ENCODE measurements at places on chromosomes 7 and 10.

DNA sequence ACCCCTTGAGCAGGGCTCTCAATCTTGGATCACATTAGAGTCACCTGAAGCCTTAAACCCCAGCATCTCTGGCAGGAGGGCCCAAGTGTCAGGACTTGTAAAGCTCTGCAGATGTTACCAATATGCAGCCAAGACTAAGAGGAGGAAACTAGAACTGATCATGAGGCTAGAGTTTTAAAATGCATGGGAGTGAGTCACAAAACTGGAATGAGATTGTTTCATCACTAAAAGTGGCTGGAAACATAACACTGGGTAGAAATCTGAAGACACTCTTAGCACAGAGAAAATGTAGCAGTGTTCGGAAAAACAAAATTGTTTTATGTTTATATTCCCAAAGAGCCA lies 63.3 kb upstream of the GHITM start:
- no peak for DNase-seq

- no peak for DNase-seq
These were observed 81.5 kb downstream of the LYZL1 start for GRCh38 chr10:29370097-29371092.

- peak; percentile 81 for DNase-seq
These were observed 126.7 kb downstream of the TSPAN12 start for GRCh38 chr7:120731271-120731670.

DNA sequence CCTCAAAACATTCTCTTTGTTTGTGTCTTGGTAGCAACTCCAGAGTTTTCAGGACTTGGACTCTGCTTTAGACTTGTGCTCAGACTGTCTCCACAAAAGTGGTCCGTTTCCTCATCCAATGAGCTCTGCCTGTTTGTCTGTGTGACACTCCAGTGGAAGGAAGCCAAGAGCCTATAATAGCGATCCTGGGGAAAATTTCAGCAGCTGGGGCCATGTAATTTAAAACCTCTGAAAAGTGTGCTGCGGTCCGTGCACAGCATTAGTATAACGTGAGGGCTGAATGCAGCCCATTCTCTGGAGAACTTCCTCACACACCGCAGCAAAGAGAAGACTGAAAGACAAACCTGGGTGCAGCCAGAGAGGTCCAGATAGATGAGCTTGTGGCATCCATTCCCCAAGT lies at the start of gene LRRC17:
Gene LRRC17 (plus strand): TSS at position 259 of the 400 bp plus-strand sequence. CDS start 20,914 bp downstream, outside the sequence.
- DNase-seq, result no peak

- no peak for DNase-seq
These were observed 45.6 kb downstream of the SORCS1 start for GRCh38 chr10:107118866-107119265.

- DNase-seq, result no peak
These were observed 75.6 kb upstream of the NRBF2 start for GRCh38 chr10:63057509-63057908.

DNA sequence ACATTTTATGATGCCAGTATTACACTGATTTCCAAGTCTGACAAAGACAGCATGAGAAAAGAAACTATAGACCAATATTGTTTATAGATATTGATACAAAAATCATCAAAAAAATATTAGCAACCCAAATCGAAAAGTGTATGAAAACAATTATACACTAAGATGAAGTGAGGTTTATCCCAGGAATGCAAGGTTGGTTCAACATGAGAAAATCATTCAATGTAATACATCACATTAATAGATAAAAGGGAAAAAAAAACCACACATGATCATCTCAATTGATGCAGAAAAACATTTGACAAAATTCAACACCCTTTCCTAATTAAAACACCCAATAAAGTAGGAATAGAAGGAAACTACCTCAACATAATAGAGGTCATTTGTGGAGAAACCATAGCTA lies 153.9 kb downstream of the DNAJC1 start:
- no peak for DNase-seq

DNA sequence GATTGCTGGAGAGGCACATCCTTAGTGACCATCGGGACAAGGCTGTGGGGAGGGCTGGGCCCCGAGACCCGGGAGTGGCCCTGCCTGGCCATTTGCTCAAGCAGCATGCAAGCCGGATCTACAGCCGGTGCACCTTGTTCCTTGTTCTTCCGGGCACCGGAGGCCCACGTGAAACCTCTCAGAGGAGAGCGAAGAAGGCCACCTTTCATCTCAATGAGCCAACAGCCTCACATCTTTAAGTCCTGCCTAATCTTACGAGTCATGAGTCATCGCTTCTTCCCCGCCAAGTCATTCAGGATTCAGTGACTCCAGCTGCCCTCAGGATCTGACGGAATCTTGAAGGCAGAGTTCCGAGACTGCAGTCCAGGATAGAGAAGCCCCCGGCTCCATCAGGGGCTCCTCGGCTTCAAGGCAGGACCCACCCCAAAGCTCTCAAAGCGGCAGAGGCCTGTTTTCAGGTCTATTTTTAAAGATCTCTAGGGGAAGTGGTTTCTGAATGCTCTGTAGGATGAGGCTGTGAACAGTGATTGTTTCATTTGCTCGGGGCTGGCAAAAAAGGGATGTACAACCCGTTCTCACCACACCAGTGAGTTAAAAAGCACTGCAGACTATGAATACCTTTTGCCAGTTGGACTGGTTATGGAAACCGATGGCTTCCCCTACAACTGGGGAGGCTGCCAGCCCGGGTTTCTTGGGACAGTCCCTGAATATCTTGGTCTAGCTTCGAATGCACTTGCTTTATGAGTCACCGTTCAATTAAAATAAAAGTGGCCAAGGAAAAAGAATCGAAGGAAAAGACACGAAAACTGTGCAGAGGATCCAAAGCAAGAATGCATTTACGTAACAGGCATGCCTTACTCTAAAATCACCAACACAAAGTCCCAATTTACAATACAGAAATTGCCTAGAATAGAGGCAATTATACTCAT lies 57.2 kb upstream of the ECHDC3 start:
- DNase-seq, result no peak

GRCh38 chr7:69429911-69430383 lies 168.3 kb upstream of the AUTS2 start:
- no peak for DNase-seq

GRCh38 chr10:11120711-11121110 lies 103.0 kb downstream of the CELF2 start:
- DNase-seq, result no peak

GRCh38 chr7:30113144-30113543 lies 21.6 kb upstream of the MTURN start:
- DNase-seq, result no peak

DNA sequence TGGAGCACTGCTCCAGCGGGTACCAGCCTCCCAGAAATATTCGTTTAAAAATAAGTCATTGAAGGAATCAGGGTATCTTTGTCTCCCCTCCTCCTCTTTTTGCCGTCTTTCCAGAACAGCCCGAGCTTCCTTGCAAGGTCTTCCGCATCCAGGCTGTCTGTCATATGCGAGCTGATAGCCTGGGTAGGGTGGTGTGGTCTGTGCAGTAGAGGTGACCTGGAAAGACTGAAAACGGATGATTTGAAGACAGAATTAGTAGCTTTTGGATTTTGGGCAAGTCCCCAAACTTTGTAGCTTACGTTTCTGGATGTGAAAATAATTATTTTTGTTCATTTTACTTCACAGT lies 480 bp downstream of the VPS50 start:
- DNase-seq, result no peak

DNA sequence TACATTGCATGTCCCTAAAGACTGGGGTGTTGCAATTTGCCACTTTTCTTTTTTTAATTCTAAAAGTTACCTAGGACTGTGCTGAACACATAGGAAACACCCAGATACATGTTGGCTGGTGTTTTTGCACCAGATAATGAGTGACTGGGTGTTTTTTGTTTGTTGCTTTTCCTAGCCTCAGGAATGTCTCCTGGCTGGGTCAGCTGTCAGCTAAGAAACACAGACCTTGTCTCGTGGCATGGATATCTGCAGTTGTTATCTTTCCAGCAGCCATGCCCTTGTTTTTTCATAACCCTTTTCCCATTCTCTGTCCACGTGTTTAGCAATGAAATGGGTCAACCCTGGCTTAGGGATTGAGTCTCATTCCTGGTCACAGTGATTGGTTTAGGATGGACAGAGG lies 433.9 kb upstream of the ZMIZ1 start:
- no peak for DNase-seq

- DNase-seq, result no peak
These were observed 375.7 kb upstream of the NPSR1 start for GRCh38 chr7:34282271-34282670.

- DNase-seq, result peak; percentile 41
These were observed 248.8 kb upstream of the PTN start for GRCh38 chr7:137592232-137592896.

DNA sequence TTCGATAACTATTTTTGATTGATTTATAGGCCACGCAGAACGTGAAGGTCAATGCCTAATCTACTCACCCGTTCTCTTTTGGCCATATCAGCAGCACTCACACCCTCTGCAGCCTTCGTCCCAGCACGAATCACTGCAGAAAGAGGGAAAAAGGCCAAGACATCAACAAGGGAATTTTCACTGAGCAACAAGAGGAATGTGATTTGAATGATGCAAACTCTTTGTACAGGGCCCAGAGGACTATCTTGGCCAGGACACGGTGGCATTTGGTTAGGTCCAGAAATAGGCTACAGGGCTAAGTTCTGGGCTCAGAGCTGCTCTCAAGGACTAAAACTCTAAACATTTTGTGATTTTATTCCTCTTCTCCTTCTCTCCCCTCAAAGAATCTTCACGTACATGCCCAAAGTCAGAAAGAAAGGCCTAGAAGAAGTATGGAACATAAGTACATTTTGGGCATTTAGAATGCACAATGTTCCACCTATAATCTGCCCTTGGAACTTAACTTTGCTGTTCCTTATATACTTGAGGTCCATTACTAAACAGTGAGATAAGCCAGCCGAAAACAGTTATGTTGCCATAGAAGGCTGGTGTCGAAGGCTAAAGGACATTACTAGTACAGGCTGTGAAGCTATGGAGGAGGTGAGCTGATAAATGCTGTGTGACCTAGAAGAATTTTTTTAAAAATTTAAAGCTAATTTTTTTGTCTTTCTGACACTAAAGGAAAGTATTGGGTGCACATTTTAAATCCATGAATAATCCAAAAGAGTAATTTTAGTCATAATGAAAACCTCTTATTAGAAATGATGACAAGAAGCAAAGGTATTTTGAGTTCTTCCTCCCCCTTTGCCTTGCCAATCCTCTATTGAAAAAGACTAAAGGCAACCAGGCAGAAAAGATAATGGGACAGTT lies 20.0 kb downstream of the RBM28 start:
- no peak for DNase-seq

DNA sequence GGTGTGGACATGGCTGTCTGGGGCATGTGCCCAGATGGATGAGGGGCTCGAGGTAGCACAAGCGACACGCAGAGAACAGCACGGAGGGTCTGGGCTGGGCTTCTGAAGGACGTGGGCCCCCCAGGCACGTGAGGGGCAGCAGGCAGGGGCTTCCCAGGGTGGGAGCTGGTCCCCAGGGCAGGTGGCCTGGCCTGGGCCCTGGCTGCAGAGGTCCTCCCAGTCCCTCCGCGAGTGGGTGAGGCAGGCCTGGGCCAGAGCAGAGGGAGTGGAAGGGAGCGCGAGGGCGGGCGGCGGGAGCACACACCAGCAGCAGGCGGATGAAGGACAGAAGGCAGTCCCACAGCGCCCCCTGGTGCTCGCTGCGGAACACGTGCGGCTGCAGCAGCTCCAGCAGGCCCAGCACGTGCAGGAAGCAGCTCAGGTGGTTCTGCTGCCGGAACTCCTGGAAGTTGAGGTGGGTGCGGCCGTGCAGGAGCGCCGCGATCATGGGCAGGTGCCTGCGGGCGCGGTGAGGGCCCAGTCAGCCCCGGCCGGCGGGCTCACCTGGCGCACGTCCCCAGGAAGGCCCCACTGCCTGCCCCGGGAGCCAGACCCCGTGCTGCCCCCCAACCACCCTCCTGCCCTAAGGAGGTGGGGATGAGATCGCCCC lies 14.7 kb upstream of the MICALL2 start:
- peak; percentile 15 for DNase-seq

DNA sequence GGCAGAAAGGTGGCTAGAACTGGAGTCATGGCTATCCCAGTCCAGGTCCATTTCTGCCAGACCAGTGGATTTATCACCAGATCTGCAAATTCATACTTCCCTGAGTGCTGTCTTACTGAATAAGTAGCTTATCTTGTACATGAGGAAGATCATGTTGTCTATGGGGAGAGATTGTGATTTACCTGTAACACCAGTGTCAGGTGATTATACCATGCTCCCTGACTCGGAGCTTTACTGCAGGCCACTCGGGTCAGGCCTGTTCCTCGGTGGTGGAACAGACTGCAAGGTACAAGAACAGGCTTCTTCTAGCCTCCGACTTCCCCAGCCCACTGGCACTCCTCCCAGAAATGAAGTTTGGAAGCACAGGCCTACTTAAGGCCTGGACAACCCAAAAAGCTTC lies 42.6 kb upstream of the DLG5 start:
- DNase-seq, result no peak

DNA sequence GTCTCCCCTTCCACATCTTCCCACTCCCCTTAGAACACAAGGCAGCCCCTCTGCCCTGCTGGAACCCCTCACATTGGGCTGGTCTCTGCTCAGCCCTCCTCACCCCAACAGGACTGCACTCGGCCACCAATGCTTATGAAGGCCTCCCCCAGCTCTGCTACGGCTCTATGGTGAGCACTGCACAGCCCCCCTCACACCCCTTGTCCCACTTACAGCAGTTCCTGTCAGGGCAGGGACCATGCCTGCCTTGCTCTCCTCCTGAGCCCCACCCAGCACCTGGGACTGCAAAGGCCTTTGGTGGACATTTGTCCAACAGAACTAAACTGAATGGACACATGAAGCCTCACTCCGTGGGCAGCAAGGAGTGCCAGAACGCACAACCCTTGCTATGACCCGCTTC lies 171.9 kb downstream of the GRID1 start:
- no peak for DNase-seq

DNA sequence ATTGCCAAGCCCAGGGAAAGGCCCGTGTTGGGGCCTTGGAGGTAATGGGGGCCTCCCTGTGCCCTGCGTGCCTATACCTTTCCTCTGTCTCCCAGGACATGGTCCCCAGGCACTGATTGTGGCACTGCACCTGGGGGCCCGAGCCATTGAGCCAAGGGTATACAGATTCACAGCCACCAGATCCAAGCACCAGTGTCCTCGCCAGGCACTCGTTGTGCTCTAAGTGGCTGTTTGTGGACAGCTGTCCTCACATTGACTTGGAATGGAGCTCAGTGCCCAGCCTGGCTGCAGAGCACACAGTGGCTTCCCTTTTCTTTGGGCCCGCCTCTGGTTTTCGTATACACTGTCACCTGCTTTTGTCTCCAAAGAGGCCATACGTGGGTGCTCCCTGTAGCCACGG lies 72.0 kb upstream of the BTBD16 start:
- peak; percentile 8 for DNase-seq

Measured in cerebellar nuclear complex (tissue), 1 donor.